Ecto neural progenitor cell (in vitro differentiated cells): ENCODE measurements at places on chromosomes 4 and X.

DNA sequence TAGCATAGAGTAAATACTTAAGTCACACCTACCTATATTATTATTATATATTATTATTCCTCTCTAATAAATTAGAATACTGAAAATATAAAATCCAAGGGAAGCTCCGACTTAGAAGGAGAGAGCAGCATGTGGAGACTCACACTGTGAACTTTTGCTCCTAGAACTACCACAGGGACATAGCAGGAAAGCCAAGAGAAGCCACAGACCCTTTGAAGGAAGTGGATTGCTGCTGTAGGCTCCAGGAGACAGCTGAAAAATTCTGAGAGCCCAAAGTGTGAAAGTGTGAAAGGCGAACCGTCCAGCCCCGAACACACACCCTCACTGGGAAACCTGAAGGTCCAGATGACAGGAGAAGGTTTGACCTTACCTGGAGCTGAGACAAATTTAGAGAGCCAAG, 177.0 kb downstream of the FAM13A start:
- DNase-seq: no peak

GRCh38 chr4:70666369-70666768, at the start of gene JCHAIN:
TSS of gene JCHAIN (minus strand) at chr4:70666508. CDS start at chr4:70666490, 18 bp downstream.
- DNase-seq: no peak

DNA sequence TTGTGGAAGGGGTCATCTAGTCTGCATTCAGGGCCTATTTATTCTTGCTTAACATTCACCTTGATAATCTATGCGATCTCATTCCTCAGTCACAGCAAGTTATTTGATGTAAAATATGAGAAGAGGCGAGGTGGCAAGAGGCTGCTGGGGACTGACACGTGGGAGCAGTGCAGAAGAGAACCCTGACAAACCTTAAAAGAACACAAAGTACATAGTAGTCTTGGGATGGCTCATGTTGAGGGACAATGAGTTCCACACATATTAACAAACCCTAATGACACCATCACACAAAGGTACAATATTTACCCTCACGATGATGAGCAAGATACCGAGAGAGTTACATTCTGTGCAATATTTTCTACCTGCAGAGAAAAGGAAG, 57.5 kb downstream of the MAML3 start:
- no peak for DNase-seq

DNA sequence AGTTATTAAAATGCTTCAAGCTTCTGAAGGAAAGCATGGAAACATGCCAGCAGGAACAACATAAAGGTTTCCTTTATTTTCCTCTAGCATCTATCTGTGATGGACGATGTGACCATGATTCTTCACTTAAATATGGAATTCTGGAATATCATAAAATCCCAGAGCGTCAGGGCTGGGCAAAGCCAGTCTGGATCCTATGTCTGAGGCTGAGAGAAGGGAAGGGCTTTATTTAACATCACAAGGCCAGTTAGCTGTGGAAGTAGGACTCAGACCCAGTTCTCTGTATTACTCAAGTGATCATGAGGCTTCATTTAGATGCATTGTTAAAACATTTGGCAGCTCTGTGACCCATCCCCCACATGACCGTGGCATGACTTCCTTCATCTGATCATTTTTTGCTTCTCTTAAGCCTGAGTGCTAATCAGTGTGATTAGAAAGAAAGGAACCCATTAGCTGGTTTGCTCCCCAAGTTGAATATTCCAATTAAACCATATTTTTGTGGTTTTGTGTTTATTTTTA, 40.9 kb upstream of the EOLA2 start:
- no peak for DNase-seq

- no peak for DNase-seq
Observed at GRCh38 chrX:38112566-38112965, 106.2 kb downstream of the SYTL5 start.

DNA sequence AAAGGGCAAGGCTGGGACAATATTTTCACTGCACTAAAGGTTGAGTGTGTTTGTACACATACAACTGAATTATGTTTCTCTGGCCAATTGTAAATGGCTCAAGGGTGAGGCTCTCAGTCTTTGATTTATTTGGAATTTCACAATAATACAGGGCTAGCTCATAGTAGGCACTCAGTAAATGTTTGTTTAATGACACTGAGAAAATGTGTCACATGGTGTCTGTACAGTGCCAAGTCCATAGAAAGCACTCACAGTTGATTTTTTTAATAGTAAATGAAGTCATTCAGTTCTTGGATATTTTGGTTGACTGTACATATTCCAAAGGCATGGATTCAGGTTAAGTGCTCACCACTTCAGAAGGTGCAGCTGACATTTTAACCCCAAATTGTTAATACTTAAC, 176.4 kb downstream of the IL1RAPL2 start:
- DNase-seq: no peak

DNA sequence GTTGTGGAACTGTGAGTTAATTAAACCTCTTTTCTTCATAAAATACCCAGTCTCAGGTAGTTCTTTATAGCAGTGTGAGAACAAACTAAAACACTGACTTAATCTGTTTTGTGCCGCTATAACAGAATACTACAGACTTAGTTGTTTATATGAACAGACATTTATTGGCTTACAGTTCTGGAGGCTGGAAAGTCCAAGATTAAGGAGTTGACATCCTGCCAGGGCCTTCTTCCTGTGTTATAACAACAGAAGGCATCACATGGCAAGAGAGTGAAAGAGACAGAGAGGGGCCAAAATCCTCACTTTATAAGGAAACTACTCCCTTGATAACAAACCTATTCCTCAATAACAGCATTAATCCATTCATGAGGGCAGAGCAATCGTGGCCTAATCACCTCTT, 42.5 kb upstream of the KCNIP4 start:
- no peak for DNase-seq

- no peak for DNase-seq
Observed at GRCh38 chr4:156677131-156677531, 294.5 kb downstream of the PDGFC start.

GRCh38 chrX:130826249-130826648, 76.8 kb downstream of the ENOX2 start:
- DNase-seq: no peak

DNA sequence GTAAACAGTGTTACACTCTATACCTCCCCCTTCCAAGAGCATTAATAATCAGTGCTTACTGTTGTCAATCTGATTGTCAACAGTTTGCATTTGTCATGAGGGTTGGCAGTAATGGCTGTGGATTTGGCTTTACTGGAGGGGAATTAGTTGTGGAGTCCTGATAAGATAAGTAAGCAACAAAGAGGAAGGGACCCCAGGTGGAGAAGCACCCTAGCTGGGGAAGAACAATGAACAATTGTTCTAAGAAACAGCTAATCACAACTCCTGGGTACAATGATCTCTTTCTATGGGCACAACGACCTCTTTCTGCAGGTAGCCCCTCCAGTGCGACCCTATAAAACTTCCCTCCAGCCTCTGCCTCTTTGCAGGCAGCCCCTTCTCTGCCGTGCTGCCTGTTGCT, 53.2 kb upstream of the CDKN2AIP start:
- DNase-seq: no peak

GRCh38 chrX:50068285-50068563, 132.6 kb downstream of the AKAP4 start:
- DNase-seq: no peak
